Mesenteric fat pad (tissue), 1 donor: ENCODE measurements at places on chromosomes 2 and 18.

DNA sequence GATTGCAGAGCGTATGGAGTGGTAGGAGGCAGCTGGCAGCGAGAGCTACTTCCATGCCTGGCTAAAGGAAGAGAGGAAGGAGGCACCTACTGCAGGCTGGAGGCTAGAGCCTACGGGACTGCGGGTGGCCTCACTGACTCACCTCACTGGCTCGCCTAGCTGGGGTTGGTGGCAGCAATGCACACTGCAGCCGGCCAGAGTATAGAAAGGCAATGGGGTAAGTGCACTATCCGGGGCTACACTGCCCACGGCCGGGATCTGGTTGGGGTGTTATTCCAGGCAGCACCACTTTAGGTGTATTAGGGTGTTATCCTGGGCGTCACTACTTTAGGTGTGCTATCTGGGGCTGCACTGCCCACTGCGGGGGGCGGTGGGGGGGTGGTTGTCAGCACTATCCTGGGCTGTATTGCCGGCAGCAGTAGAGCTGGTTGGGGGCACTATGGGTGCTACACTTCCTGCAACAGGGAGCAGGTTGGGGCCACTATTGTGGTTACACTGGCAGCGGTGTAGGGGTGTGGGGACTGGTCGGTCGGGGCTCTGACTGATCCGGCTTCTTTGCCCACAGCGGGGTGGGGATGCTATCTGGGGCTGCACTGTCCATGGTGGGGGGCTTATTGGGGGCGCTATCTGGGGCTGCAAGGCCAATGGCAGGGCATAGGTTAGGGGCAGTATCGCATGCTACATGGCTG, 33.3 kb upstream of the ANKRD62 start:
- no peak for DNase-seq

DNA sequence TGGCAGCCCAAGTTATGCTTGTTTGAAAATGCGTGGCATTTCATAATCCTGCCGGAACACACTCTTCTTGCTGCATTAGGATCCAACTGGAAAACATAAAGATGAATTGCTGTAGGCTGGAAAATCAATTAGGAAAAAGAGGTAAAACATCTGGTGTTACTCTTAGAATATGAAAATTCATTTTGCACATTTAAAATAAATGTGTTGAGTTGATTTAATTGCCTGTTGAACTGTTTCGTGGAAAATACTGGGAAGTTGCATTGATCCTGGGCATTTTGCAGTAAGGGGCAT, 4.1 kb downstream of the RHOB start:
- DNase-seq, result no peak

DNA sequence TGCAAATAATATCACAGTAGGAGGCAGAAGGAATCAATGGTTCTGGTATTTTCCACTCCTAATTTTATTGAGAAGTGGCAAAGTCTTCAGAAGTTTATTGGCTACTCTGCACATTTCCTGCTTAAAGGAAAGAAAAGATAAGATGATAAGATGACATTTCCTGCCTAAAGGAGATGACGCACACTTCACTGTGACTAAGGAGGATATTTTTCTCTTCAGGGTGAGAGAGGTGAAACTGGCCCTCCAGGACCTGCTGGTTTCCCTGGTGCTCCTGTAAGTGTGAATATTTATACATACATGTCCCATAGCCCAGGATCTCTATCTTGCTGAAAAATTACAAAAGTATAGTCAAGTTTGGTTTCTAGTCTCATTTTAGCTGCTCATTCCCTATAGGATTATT, 27.9 kb downstream of the COL3A1 start:
- DNase-seq, result no peak

- DNase-seq, result peak; percentile 76
Measured at GRCh38 chr2:233013027-233013461, at the start of gene NGEF. Gene NGEF, minus strand, starts transcription at chr2:233013256. Its CDS starts 38,366 bp downstream, at chr2:232974890.

GRCh38 chr18:80171054-80171872, 62.2 kb downstream of the ADNP2 start:
- peak; percentile 89 for DNase-seq

DNA sequence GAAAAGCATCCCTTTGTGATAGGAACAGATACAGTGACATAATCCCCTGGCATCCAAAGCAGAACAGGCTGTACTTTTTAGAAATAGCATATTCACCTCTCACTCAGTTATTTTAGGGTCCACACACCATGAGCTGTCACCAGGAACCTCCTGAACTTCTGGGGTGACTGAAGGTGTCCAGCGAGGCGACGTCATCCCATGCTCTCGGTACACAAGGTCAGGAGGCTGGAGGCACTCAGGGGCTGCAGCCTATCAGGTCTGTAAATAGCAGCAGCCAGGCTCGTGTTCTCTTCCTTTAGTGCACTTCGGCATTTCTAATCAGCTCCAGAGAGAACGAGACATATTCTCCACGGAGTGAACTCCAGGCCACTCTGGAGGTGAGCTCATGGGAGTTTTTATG, 98.3 kb downstream of the GATA6 start:
- no peak for DNase-seq

GRCh38 chr2:174330945-174331594, 3.7 kb upstream of the SP9 start:
- DNase-seq, result no peak

DNA sequence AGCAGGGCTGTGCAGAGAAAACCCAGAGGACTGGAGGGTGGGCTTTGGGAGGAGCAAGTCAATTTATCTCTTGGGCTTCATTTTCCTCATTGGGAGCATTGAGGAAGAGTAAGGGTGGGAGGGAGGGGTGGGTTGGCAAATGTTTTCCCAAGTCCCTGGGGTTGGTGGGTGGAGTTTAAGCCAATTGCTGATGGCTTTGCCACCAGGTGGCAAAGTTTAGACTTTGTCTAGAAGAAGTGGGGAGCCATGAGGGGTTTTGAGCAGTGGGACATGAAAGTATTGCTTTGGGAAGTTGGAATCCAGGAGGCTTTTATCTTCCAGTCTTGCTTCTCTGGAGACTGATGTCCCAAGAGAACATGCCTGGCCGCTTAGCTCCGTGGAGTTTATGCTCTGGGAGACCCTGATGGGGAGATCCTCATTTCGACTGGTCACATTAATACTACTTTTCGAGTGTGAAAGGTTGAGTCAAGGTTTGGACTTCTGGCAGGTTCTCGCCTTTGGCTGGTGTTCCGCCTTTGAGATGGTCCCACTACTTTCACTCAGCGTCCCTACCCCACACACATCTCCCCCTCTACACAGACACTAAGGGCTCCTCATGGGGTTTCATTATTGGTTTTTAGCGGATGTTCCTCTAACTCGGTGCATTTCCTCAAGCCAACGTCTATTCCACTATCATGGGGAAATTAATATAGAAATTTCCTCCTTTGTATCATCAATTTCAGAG, 126.7 kb downstream of the PRKCE start:
- no peak for DNase-seq

DNA sequence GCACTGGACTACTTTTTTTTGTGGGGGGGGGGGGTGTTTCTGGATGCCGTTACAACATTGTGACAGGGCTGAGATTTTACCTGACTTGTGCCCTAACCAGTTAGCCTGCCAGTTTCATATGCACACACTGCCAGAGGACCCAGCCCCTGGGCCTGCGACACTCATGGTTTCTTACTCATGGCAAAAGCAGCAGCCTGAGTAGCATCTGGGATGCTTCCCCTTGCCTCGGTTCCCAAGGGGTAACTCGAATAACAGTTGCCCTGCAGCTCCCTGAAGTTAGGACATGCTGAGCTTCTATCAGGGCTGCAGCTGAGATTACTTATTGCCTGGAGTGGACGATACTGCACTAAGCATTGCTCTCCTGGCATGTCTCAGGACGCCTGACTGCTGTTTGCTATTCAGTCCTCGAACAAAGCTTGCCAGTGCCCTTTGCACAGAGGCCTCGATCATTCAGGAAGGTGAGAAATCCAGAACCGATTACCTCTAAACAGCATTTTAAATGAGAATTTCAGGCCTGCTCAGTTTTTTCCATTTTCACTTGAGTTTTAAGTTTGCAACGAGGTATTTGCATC, 47.9 kb downstream of the TRPM8 start:
- no peak for DNase-seq

DNA sequence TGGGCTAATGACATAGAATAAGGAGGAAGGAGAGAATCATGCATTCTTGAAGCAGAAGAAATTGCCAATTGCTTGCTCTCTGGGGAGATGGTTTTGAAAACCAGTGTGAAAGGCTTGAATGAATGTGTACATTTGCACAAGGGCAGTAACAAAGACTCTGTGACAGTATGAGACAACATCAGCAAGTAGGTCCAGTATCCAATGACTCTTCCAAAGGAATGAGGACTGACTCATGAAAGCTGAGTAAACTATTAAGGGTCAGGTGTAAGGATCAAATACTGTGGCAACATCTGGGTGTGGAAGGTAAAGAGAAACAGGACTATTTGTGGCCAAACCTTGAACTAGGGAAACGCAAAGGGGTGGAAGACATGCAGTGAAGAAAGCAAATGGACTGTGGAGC, 886.0 kb upstream of the CHAC2 start:
- no peak for DNase-seq

DNA sequence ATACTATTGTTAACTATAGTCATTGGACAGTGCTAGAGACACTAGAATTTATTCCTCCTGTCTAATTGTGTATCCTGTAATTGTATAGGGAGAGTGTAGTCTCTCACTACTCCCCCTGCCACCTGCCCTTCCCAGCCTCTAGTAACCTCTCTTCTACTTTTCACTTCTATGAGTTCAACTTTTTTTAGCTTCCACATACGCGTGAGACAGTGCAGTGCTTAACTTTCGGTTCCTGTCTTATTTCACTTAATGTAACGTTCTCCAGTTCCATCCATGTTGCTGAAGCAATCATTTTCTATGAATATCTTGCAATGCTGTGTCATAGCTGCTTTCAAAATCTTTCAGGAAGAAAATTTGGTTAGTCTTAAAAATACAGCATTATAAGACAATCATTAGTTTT, 22.8 kb upstream of the RUFY4 start:
- DNase-seq, result no peak

DNA sequence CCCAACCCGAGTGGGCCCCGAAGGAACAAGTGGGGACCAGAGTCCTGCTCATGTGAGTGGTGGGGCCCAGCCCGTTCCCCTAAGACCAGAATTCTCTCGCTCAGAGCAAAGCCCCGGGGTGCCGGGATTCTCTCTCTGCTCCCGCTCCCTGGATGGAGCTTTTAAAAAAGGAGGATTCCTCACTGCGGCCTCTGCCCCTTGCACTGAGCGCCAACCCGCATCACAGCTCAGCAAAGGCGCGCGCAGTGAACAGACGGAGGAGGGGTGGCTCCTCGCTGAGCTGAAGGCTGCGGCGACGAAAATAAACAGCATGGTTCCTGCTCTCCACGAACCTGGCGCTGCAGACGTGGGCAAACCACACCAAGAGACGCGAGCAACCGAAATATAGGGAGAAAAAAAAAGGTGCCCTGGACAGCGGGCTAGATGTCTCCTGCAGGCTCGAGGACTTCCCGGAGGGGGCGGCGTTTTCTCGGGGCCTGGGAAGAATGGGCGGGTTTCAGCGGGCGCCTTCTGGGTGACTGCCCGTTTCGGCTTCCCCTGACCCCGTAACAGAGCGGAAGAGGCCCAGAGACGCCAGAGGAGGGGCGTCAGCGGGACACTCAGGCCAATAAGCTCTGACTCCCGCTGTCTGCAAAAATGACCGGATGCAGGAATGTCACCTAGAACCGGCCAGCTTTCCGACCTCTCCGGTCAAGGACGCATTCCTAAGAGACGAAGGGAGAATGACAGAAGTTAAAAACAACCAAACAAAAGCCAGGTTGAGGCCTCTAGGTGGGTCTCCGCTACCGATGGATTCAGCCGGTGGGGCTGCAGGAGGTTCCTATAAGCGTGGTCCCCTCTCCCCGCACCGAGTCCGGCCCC, 819 bp upstream of the KLF11 start:
- DNase-seq, result peak; percentile 94

DNA sequence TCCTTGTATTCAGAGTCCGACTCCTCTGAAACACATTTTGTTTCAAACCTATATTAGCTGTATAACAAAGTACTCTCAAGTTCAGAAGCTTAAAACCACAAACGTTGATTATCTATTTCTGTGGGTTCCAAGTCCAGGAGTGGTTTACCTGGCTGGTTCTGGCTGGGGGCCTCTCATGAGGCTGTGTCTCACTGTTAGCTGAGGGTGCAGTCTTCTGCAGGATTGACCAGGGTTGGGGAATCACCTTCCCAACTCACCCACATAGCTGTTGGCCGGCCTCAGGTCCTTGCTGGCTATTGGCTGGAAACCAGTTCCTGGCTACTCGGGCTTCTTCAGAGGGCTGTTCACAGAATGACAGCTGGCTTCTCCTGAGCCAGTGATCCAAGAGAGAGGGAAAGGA, 18.0 kb upstream of the ATIC start:
- DNase-seq, result no peak

- DNase-seq, result no peak
Measured at GRCh38 chr2:99833586-99834201, 308.7 kb downstream of the AFF3 start.

- no peak for DNase-seq
Measured at GRCh38 chr2:236608188-236608525, 38.5 kb downstream of the ACKR3 start.

DNA sequence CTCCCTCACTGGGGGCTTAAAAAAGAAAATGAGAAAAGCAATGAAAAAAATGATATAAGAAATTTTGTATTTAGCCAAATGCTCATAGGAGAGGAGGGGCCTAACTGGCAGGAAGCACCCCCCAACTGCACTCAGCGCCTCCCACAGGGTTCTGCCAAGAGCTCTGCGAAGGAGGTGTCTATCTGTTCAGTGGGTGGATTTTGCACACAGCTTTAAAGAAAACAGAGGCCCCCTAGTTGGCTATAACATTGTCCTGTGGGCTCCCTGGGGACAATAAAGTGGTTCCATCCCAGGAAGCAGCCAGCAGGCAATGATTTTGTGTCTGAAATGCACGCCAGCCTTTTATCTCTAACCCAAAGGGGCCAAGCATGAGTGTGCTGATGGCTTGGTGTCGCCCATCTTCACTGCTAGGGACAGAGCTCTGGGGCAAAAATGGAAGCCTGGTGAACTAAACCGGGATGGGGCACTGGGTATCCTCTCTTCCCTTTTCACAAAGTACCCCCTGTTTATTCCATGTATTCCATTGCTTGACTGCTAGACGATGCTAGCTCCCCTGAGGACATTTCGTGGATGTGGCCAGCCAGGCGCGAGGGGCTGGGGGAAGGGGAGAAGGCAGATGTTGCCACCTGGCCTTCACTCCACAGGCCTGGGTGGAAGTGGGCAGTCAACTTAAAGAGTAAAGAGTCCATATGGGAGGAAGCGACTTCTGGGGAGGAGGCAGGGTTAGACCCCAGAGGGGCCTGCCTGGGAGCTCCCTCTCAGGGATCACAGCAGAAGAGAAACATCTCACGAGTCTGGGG, 205.7 kb downstream of the CYP26B1 start:
- peak; percentile 33 for DNase-seq
